ENCODE measurements at places on chromosomes 7 and 10.

DNA sequence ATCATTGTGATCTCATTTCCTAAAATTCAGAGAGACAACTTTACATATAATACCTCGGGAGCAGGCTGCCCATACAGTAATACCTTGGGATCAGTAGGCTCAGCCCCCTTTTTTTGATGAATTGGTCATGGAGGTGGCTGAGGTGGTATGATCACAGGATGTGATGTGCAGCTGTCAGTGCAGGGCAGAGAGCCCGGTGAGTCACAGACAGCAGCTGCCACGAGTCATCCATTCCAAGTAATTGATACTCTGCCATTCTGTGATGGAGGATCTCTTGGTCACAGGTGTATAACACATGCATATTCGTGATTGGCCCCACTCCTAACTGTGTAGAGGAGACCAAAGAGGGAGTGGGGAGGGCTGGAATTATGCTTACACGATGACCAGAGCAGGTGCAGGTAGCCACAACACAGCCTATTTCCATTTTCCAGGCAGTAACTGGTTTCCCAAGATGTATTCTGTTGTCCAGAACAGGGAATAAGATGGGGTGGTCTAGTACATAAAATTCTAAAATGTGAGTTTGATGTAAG, 14.1 kb downstream of the NRCAM start:
- H3K36me3 ChIP-seq = no peaks in the 10 kb centered on the region
- no peak for DNase-seq
- no peak overlapping the region for H3K4me3 ChIP-seq

GRCh38 chr7:101453617-101454016, 90.9 kb downstream of the COL26A1 start:
- no peaks in the 10 kb centered on the region for H3K36me3 ChIP-seq
- no peaks in the 10 kb centered on the region for H3K4me1 ChIP-seq
- no peak overlapping the region for H3K27ac ChIP-seq
- H3K4me3 ChIP-seq = no peak overlapping the region
- DNase-seq = no peak
- no peaks in the 10 kb centered on the region for H3K27me3 ChIP-seq

DNA sequence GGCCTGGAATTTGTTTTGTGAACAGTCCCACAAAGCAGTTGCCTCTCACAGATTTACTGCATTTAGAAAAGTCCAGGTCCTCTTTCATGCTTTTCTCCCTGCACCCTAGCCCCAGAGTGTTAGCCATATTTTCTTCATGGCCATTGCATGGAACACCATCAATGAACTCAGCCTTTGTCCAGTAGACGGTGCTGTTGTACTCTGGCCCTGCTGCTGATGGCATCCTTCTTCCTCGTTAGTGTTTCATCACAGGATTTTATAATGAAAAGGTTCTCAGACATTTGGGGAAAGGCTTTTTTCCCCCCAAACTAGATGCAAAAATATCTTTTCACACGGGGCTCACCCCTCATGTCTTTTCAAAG, 93.0 kb upstream of the SLC25A13 start:
- no peak overlapping the region for H3K27ac ChIP-seq
- no peaks in the 10 kb centered on the region for H3K4me1 ChIP-seq
- DNase-seq = no peak

DNA sequence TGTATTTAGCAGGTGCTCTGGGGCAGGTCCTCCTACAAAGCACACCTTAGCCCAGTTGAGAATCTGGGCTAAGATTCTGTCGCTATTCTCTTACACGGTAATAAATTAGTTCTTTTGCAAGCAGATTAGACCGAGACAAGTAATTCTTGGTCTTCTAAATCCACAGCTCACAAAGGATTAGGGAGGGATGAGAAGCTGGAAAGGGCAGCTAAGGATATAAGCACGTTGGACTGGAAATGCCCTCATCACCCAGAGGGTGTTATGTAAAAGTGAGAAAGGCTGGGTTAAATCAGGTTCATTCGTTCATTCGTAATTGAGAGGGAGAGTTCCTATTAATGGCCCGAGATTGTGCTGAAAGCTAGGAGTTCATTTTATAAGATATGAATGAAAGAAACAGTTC, 41.8 kb downstream of the PFKFB3 start:
- H3K4me3 ChIP-seq = no peak overlapping the region
- no peak overlapping the region for H3K27ac ChIP-seq
- H3K27me3 ChIP-seq = no peaks in the 10 kb centered on the region

- no peaks in the 10 kb centered on the region for H3K36me3 ChIP-seq
- DNase-seq = no peak
- no peak overlapping the region for H3K4me3 ChIP-seq
- no peaks in the 10 kb centered on the region for H3K27me3 ChIP-seq
- H3K27ac ChIP-seq = no peak overlapping the region
Observed at GRCh38 chr10:34670081-34670480, 145.0 kb downstream of the PARD3 start.

GRCh38 chr10:34584164-34584563, 230.9 kb downstream of the PARD3 start:
- H3K4me1 ChIP-seq = no peaks in the 10 kb centered on the region
- no peaks in the 10 kb centered on the region for H3K36me3 ChIP-seq
- DNase-seq = no peak
- no peaks in the 10 kb centered on the region for H3K27me3 ChIP-seq

GRCh38 chr7:155398944-155399343, 59.0 kb upstream of the EN2 start:
- no peak overlapping the region for H3K4me3 ChIP-seq
- DNase-seq = no peak
- H3K27ac ChIP-seq = no peak overlapping the region
- H3K36me3 ChIP-seq = no peaks in the 10 kb centered on the region

GRCh38 chr10:108052981-108053380, 888.5 kb upstream of the SORCS1 start:
- no peak for DNase-seq
- H3K4me3 ChIP-seq = no peak overlapping the region
- H3K27me3 ChIP-seq = no peaks in the 10 kb centered on the region
- no peak overlapping the region for H3K27ac ChIP-seq

- DNase-seq = no peak
- H3K4me1 ChIP-seq = peaks cover 23% of the 10 kb centered on the region
- H3K36me3 ChIP-seq = no peaks in the 10 kb centered on the region
- peak overlapping the region; percentile 71 for H3K27ac ChIP-seq
Observed at GRCh38 chr7:101934618-101935017, 117.2 kb downstream of the CUX1 start.

- H3K4me3 ChIP-seq = no peak overlapping the region
- H3K36me3 ChIP-seq = no peaks in the 10 kb centered on the region
- no peaks in the 10 kb centered on the region for H3K4me1 ChIP-seq
- H3K27me3 ChIP-seq = no peaks in the 10 kb centered on the region
Observed at GRCh38 chr10:30747633-30748032, 118.1 kb upstream of the LYZL2 start.

DNA sequence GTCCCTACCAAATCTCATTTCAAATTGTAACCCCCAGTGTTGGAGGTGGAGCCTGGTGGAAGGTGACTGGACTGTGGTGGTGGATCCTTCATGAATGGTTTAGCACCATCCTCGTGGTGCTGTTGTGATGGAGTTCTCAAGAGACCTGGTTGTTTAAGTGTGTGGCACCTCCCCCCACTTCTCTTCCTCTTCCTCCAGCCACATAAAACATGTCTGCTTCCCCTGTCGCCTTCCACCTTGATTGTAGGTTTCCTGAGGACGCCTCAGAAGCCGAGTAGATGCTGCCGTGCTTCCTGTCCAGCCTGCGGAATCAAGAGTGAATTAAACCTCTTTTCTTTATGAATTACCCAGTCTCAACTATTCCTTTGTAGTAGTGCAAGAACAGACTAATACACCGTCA, 21.0 kb downstream of the GRB10 start:
- no peak overlapping the region for H3K4me3 ChIP-seq
- H3K27ac ChIP-seq = no peak overlapping the region
- H3K4me1 ChIP-seq = no peaks in the 10 kb centered on the region
- DNase-seq = no peak
- H3K36me3 ChIP-seq = no peaks in the 10 kb centered on the region
- no peaks in the 10 kb centered on the region for H3K27me3 ChIP-seq

DNA sequence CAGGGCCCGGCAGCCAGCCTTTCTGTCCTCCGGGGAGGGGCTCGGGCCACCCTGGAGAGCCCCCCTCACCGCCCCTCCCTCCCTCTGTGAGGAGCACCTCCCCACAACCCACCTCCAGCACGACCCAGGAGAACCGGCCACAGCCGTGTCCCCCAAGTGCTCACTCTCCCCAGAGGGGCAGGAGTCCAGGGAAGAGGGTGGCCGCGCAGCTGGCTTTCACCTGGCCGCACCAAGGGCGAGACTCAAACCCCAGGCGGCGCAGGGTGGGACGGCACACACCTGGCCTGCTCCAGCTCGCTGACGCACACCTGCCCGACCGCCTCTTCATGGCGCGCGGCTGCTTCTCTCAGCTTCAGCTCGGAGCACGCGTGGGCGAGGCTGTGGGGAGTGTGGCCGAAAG, 73.4 kb downstream of the CFAP46 start:
- no peaks in the 10 kb centered on the region for H3K27me3 ChIP-seq
- no peaks in the 10 kb centered on the region for H3K4me1 ChIP-seq
- H3K4me3 ChIP-seq = no peak overlapping the region
- no peak overlapping the region for H3K27ac ChIP-seq
- H3K36me3 ChIP-seq = no peaks in the 10 kb centered on the region

GRCh38 chr7:130741331-130741995, 7.5 kb upstream of the KLF14 start:
- no peaks in the 10 kb centered on the region for H3K4me1 ChIP-seq
- no peak overlapping the region for H3K27ac ChIP-seq

DNA sequence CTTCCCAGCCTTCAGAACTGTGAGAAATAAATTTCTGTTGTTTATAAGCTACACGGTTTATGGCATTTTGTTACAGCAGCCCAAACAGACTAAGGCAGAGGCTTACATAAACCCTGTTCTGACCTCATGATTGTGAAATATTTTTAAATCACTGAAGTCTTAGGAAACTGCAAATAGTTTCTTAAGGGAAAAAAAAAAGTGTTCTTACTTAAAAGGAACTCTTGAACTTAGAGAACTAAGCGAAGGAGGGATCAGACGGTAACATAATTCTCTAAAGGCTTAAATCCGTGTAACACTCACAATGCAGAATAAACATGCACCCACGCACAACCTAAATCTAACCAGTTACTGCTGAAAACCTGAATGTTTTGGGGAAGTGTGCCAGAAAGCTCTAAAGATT, 749.1 kb upstream of the LRRTM3 start:
- H3K27ac ChIP-seq = no peak overlapping the region
- no peaks in the 10 kb centered on the region for H3K27me3 ChIP-seq
- H3K4me3 ChIP-seq = no peak overlapping the region

DNA sequence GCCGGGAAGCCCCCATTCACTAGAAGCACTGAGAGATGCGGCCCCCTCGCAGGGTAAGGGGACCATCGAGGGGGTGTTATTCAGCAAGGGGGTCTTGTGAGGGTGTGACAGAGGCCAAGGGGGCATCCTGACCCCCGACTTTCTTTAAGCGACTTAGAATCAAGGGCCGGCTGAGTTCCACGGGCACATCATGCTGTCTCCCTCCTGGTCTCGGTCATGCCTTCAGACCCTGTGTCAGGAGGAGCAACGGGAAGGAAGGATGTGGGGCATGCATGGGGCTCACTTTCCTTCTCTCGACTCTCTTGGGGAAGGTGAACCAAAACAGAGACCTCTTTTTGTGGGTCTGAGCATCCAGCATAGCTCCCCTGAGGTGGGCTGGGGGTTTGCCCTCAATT, 2.5 kb downstream of the ACSL5 start:
- H3K4me1 ChIP-seq = peaks cover 34% of the 10 kb centered on the region
- no peak for DNase-seq
- H3K36me3 ChIP-seq = no peaks in the 10 kb centered on the region
- no peaks in the 10 kb centered on the region for H3K27me3 ChIP-seq
- peak overlapping the region; percentile 68 for H3K4me3 ChIP-seq

DNA sequence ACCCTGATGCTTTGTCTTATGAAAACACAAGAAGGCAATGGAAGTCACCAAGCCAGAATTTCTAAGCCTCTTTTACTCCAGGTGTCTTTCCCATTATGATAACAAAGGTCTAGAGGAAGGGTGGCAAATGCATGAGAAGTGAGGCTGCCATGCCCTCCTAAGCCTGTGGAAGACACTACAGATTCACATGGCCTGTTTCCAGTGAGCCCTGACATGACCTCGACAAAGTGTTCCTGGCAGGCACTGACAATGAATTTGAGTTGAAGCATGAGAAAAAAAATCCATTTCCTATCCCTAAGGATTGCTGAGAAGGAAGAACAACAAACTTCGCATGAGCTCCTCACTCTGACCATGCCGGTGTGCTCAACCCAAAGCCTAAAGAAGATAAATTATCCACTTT, 268.0 kb downstream of the HTR7 start:
- no peaks in the 10 kb centered on the region for H3K4me1 ChIP-seq
- H3K27me3 ChIP-seq = no peaks in the 10 kb centered on the region
- H3K36me3 ChIP-seq = no peaks in the 10 kb centered on the region
- H3K27ac ChIP-seq = no peak overlapping the region

- no peak overlapping the region for H3K4me3 ChIP-seq
- peaks cover 7% of the 10 kb centered on the region for H3K4me1 ChIP-seq
- H3K27ac ChIP-seq = no peak overlapping the region
- no peak for DNase-seq
Observed at GRCh38 chr10:46530249-46531186, 25.9 kb downstream of the GPRIN2 start.

DNA sequence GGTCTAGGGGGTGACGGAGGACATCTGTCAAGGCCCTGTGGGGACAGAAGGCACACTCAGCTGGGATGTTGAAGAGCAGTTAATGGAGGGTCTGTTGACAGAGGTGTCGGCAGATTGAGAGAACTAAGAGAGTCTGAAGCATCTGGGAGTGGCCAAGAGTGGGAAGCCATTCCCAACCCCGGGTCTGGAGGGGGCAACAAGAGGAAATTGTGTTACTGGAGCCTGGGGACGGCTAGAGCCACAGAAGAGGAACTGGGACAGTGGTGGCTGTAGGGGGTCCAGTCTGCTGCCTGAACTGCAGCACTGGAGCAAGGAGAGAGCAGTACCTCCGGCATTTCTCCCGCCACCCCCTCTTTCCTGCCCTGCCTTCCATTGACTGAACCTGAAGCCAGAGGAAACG, 136.6 kb downstream of the CHN2 start:
- H3K27ac ChIP-seq = no peak overlapping the region
- no peaks in the 10 kb centered on the region for H3K27me3 ChIP-seq
- H3K4me3 ChIP-seq = no peak overlapping the region
- no peaks in the 10 kb centered on the region for H3K36me3 ChIP-seq

GRCh38 chr7:139753081-139753692, 24.6 kb downstream of the HIPK2 start:
- H3K27me3 ChIP-seq = no peaks in the 10 kb centered on the region
- no peak overlapping the region for H3K4me3 ChIP-seq
- H3K4me1 ChIP-seq = peaks cover 18% of the 10 kb centered on the region
- no peak for DNase-seq
- no peak overlapping the region for H3K27ac ChIP-seq
- no peaks in the 10 kb centered on the region for H3K36me3 ChIP-seq

DNA sequence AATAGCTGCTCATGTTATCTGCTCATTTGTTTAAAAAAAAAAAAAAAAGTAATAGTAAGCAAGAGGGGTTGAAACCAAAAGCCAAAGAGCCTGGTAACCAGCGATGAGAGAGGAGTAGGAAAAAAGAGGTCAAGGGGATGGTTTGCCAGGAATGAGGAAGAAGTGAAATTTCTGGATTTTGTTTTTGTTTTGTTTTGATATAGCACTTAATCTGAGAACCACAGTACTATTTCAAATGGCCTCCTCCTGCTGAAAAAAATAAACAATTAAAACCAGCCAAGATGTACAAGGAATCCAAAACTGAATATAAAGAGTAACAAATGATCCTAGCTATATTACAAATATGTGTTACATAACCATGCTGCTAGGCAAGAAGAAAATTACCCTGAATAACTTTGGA, 213.1 kb downstream of the FGFR2 start:
- no peak overlapping the region for H3K27ac ChIP-seq
- no peak for DNase-seq
- H3K36me3 ChIP-seq = no peaks in the 10 kb centered on the region
- no peak overlapping the region for H3K4me3 ChIP-seq
- no peaks in the 10 kb centered on the region for H3K27me3 ChIP-seq
